SHP77 (cell line): ENCODE measurements at places on chromosomes 4 and X.
A peak's percentile ranks its signal among the peaks of the same experiment; 100 is the strongest.

DNA sequence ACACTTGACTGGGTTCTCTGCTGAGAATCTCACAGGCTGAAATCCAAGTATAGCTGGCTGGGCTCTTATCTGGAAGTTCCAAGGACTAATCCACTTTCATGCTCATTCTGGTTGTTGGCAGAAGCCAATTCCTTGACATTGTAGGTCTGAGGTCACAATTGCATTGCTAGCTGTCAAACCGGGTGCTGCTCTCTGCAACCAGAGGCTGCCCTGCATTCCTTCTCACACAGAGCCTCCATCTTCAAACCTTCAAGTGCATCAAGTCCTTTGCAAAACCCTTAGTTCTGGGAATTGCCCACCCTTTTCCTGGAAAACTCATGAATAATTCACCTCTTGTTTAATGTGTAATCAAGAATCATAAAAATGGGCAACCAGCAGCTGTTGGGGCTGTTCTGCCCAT lies 404.2 kb downstream of the KCNIP4 start:
- DNase-seq = no peak

GRCh38 chrX:17170973-17171372 lies 204.0 kb upstream of the NHS start:
- DNase-seq = no peak

GRCh38 chr4:55297346-55297745 lies 48.7 kb upstream of the SRD5A3 start:
- no peak for DNase-seq

- DNase-seq = peak; percentile 89
These were observed 71.0 kb upstream of the AFAP1 start for GRCh38 chr4:8010618-8011017.

DNA sequence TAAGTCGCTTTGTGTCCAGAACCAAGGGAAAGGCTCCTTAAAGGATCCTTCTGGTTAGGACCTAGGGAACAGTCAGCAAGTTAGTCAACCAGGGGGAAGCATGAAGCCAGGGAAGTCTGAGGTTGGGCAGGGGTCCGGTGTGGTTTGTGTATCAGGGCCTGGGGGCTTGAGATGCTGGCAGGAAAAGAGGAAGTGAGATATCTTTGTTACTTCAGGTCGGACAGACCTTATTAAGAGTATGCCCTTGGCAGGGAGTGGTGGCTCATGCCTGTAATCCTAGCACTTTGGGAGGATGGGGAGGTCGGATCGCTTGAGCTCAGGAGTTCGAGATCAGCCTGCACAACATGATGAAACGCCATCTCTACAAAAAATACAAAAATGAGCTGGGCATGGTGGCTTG lies 52.3 kb upstream of the TRPC5OS start:
- DNase-seq = no peak

GRCh38 chr4:76980261-76980660 lies 30.7 kb downstream of the SEPTIN11 start:
- DNase-seq = no peak

- no peak for DNase-seq
These were observed 26.3 kb downstream of the AFF1 start for GRCh38 chr4:86961116-86961515.

- no peak for DNase-seq
These were observed 106.7 kb downstream of the ARHGAP6 start for GRCh38 chrX:11558972-11559371.

DNA sequence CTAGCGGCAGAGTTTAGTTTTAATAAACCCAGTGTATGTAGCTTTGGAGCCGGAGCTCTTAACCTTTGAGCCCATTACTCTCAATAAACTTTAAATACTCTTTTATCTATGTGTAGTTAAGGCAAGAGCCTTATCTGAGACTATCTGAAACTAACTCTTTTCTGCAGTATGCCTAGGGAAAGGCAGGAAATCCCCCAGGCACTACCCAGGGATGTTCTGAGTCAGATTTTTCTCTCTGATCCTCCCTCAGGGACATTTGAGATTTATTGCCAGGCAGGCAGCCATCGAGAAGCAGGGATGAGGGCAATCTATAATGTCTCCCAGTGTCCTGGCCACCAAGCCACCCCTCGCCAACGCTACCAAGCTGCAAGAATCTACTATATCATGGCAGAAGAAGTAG lies 39.1 kb downstream of the HEPH start:
- no peak for DNase-seq

DNA sequence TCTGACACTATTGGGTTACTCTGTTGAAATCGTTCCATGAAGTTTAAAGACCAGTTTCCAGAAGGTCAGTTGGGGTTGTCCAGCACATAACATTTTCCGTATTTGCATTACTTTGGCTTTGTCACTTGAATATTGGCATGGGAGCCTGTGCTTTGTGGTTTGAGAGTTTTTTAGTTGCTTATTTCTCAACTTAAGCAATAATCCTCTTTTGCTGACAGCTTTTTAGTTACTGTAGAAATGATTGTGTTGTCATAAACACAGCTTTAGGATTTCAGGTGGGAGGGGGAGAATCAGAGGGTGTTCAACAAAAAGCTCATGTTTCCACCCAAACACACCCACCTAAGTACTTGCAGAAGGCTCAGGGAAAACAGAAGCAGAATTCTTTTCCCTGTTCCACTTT lies 210.7 kb upstream of the TLL1 start:
- DNase-seq = no peak
